ENCODE measurements at places on chromosomes 5 and 9.

DNA sequence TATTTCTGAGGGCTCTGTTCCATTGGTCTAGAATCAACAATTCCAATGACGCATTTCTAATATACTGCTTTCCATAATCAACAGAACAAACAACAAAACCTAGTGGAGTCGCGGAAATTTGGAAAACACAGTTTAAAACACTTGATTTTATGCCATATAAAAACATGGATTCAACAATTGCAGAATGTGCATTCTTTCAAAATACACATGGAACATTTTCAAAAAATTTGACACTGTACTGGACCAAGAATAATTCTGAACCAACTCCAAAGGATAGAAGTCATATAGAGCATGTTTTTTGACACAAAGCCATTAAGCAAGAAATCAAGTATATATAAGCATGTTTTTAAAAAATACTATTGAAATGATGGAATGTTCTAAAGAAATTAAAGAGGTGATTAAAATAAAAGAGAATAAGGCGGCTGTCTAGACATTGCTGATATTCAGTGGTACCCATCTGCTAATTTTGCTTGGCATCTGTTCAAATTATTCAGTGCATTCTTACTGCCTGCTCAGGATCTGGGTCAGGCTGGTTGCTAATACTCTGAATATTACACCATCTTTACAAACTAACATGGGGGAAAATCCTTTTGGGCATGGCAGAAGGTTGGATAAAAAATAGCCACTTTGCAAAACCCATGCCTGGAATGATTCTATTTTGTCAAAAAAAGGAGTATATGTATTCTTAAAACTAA, 221.3 kb downstream of the NPR3 start:
- no peak for DNase-seq

DNA sequence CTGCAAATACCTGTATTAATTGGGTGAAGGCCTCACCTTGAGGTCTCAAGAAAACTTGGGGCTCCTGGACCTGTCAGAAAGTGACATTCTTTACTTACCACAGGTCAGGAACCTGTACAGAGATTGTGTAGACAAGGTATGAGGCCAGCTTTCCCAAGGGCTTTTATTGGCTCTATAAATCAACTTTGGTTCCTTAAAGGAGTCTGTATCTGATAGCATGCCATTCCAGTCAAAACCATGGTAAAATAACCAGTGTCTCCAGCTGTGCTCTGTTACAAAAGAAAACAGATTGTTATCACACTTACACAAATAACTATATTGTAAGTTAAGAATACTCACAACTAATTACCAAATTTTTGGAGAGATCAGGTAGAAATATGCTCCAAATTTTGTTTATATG, 64.5 kb downstream of the COL15A1 start:
- no peak for DNase-seq

GRCh38 chr5:125064621-125065438, 318.4 kb upstream of the ZNF608 start:
- no peak for DNase-seq

GRCh38 chr5:76838481-76839261, 11.1 kb upstream of the S100Z start:
- DNase-seq, result peak; percentile 77

DNA sequence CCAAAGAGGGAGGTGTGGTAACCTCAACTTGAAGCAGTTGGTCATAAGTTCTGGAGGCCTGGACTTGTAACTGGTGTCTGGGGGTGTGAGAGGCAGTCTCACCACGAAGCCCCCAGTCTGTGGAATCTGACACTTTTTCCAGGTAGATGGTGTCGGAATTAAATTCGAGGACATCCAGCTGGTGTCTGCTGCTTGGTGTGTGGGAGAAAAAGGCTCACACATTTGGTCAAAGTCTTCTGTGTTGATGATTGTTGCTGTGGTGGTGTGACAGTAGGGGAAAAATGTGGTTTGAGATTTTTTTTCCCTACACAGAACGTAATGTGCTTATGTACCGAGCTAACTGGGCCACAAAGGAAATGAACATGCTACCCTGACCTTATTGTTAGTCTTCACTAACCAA, 251.9 kb downstream of the MAT2B start:
- DNase-seq, result no peak

- DNase-seq, result no peak
Measured at GRCh38 chr9:79334711-79335110, 237.1 kb upstream of the TLE4 start.

DNA sequence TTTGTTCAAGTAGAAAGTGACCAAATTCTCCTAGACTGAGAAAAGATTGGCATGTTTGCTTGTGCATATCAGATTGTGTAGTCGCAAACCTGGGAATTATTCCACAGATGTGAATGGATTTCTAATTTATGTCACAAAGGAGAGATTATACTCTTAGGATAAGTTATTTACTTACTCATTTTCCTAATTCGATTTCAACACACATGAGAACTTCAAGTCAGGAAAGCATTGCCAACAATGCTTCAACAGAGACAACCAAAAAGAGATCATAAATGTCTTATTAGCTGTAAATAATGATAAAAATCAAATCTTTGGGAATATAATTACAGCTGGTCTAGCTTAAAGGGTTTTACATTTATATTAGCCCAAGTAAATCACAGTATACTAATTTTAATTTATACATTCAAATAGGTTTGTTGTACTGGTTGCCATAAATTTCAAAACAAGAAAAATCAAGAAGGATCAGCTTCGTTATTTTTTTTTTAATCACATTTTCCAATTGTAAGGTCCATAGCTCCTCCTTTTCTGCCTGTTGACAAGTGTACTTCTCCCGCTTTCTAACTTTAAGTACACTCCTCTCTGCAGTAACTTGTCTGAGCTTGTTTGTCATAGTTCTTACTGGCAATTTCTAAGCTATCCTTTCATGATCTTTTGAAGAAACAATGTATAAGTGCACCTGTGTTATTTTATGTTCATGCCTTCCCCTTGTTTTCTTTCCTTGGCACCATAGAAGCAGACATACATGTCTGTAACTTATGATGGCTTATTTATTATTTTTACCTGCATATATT, 246.6 kb downstream of the DEPDC1B start:
- no peak for DNase-seq

DNA sequence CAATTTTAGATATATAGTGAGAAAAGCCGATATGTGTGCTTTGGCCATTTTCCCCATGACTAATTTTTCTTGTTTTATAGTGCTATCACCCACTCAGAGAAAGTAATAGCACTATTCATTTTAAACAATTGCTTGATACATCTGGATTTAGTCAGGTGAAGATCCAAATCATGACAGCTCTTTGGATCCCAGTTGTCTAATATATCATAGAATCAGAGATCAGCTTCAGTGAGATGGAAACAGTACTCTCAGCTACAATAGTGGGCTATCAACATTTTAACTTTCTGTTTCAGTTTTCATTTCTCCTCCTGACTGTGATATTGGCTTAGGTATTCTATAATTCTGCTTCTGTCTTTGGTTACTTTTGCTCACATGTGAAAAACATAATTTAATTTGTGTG, 38.7 kb downstream of the VCAN start:
- no peak for DNase-seq
